Calu3 (cell line): ENCODE measurements at places on chromosomes 1 and 21. TPM values are rescaled to one million over a fixed set of nuclear protein-coding genes. Genes with fewer than 3 reads are reported as not detected.

WNT3A gene
- not detected in 2 replicates for total RNA-seq

RAVER2 gene
- total RNA-seq: 10.3 and 12.8 TPM in 2 replicates

TNFAIP8L2 gene
- not detected in 2 replicates for total RNA-seq

LEFTY1 gene
- 0.59 TPM in 1 of 2 replicates, not detected in the other for total RNA-seq

TSNAX gene
- total RNA-seq: 55.5 and 56.9 TPM in 2 replicates

C1orf116 gene
- 106 and 124 TPM in 2 replicates for total RNA-seq

S1PR1 gene
- total RNA-seq: not detected in 2 replicates

ERG gene
- not detected in 2 replicates for total RNA-seq

PLPP3 gene
- total RNA-seq: 17.4 and 18.9 TPM in 2 replicates

GRCh38 chr21:21230672-21231071 is 232.5 kb downstream of the NCAM2 start:
- no peak overlapping the region for H3K4me3 ChIP-seq
- no peaks in the 10 kb centered on the region for H3K36me3 ChIP-seq
- H3K27me3 ChIP-seq: no peaks in the 10 kb centered on the region
- no peak for DNase-seq

- H3K4me3 ChIP-seq: no peak overlapping the region
- no peak overlapping the region for H3K27ac ChIP-seq
- DNase-seq: no peak
- H3K4me1 ChIP-seq: peaks cover under 1% of the 10 kb centered on the region
- H3K36me3 ChIP-seq: no peaks in the 10 kb centered on the region
Measured at GRCh38 chr1:163836481-163836880, 514.7 kb downstream of the NUF2 start.

- no peak for DNase-seq
- H3K4me3 ChIP-seq: no peak overlapping the region
- no peaks in the 10 kb centered on the region for H3K4me1 ChIP-seq
- no peaks in the 10 kb centered on the region for H3K27me3 ChIP-seq
- H3K36me3 ChIP-seq: peaks cover 49% of the 10 kb centered on the region
Measured at GRCh38 chr1:198849093-198849492, 210.3 kb downstream of the PTPRC start.

DNA sequence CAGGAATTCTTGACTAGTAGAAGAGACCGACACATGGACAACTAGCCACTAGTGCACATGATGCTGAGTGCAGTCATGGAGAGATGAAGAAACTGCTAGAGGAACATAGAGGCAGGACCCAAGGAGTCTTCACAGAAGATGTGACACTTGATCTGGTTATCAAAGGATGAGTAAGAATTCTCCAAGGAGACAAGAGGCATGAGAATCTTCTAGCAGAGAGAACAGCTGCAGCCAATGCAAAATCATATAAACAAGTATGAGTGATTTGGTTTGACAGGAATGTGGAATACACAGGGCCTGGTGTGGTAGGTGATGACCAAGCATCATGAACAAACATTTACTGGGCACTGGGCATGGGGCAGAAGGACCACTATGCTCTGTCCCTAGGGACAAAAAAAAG is 140.9 kb upstream of the CTTNBP2NL start:
- H3K4me3 ChIP-seq: no peak overlapping the region
- DNase-seq: no peak
- H3K27me3 ChIP-seq: peaks cover 38% of the 10 kb centered on the region
- H3K27ac ChIP-seq: no peak overlapping the region

- H3K27ac ChIP-seq: no peak overlapping the region
- no peaks in the 10 kb centered on the region for H3K27me3 ChIP-seq
Measured at GRCh38 chr1:217331698-217332097, 299.2 kb downstream of the GPATCH2 start.

- H3K27ac ChIP-seq: peak overlapping the region; percentile 95
- no peak overlapping the region for H3K4me3 ChIP-seq
- H3K4me1 ChIP-seq: peaks cover 34% of the 10 kb centered on the region
Measured at GRCh38 chr1:151312411-151312810, 14.8 kb downstream of the PI4KB start.

GRCh38 chr1:198933515-198934222 is 294.8 kb downstream of the PTPRC start:
- H3K4me3 ChIP-seq: no peak overlapping the region
- H3K27me3 ChIP-seq: no peaks in the 10 kb centered on the region
- H3K27ac ChIP-seq: no peak overlapping the region
- peaks cover 15% of the 10 kb centered on the region for H3K4me1 ChIP-seq
- DNase-seq: no peak
- peaks cover 25% of the 10 kb centered on the region for H3K36me3 ChIP-seq

DNA sequence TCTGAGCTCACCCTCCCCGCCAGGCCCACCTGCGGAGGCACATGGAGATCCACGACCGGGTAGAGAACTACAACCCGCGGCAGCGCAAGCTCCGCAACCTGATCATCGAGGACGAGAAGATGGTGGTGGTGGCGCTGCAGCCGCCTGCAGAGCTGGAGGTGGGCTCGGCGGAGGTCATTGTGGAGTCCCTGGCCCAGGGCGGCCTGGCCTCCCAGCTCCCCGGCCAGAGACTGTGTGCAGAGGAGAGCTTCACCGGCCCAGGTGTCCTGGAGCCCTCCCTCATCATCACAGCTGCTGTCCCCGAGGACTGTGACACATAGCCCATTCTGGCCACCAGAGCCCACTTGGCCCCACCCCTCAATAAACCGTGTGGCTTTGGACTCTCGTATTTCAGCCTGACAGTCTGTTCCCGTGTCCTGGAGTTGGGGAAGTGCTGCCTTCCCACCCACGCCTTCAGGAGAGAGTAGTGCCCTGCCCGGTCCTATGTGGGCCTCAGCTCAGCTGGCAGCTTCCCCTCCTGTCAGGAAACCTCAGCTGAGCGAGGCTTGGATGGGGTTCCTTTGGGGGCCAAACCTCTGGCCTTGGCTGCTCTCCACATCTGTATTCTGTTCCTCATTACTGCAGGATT is 9.2 kb downstream of the ZBTB48 start:
- DNase-seq: no peak
- no peak overlapping the region for H3K4me3 ChIP-seq
- H3K27me3 ChIP-seq: no peaks in the 10 kb centered on the region
- no peaks in the 10 kb centered on the region for H3K4me1 ChIP-seq

GRCh38 chr1:201702936-201703335 is 126.0 kb upstream of the IPO9 start:
- H3K27me3 ChIP-seq: peaks cover 8% of the 10 kb centered on the region
- no peak overlapping the region for H3K27ac ChIP-seq
- no peaks in the 10 kb centered on the region for H3K36me3 ChIP-seq
- no peak overlapping the region for H3K4me3 ChIP-seq

DNA sequence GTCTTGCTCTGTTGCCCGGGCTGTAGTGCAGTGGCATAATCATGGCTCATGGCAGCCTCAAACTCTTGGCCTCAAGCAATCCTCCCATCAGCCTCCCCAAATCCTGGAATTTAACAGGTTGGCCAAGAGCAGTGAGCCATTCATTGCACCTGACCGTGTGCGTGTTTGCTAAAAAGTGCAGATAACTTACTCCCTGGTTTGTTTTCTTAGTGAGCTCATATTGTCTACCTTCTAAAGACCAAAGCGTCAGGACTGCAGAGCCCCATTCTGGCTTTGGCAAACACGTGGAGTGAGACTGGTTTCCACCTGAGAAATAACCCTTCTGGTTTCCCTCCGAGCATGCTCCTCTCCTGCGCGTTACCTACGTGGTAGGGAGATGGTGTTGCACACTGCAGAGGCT is 32.2 kb upstream of the CA6 start:
- no peak for DNase-seq
- no peak overlapping the region for H3K27ac ChIP-seq
- H3K4me3 ChIP-seq: no peak overlapping the region
- no peaks in the 10 kb centered on the region for H3K27me3 ChIP-seq
- no peaks in the 10 kb centered on the region for H3K36me3 ChIP-seq
- peaks cover 3% of the 10 kb centered on the region for H3K4me1 ChIP-seq

DNA sequence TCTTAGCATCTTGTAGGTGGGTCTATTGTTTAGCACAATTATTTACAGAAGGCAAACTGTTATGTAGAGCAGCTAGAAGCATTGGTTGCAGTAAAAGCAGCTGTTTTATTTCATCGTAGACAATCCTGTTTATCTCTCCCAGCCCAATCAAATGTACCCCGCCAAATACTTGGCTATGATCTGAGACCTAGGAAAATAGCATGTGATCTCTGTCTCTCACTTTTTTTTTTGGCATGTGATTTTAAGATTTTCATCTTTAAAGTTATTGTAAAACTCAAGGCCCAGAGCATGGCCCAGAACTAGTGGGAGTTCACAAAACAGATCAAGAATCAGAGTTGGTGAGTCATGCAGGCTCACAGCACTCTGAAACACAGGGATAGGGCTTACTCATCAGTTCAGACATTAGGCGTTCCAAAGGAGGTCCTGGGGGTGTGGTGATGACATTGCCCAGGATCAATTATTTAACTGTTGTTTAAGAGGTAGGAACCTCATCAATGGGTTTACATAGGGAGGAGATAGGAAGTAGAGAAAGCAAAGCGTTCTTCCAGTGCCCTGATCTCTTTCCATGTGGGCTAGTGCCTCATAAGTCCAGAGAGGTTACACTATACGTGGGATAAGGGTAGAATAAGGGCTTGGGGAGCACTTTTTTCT is 40.2 kb downstream of the TBX19 start:
- peak; percentile 51 for DNase-seq
- H3K27ac ChIP-seq: no peak overlapping the region
- no peak overlapping the region for H3K4me3 ChIP-seq
- H3K4me1 ChIP-seq: peaks cover 31% of the 10 kb centered on the region

DNA sequence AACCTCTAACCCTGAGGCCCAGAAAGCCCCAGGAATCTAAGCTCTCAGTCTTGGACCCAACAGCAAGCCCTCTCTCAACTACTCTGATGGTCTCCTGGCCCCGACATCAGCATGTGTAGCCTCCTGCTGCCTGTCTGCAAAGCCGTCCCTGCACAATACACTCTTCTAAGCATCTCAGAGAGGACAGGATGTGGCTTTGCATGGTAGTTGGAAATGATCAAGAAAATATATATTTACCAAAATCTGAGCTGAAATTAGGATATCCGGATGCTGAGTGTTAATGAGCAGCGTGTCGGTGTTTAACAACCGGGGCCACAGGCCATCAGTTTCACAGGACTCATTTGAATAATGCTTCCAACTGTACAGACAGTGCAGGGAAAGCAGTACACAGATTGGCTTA is 59.1 kb upstream of the SIM2 start:
- H3K27me3 ChIP-seq: no peaks in the 10 kb centered on the region
- peaks cover 6% of the 10 kb centered on the region for H3K36me3 ChIP-seq
- H3K4me1 ChIP-seq: peaks cover 23% of the 10 kb centered on the region
- no peak overlapping the region for H3K4me3 ChIP-seq
- DNase-seq: no peak

GRCh38 chr1:231930257-231930947 is 303.8 kb downstream of the DISC1 start:
- peaks cover 8% of the 10 kb centered on the region for H3K4me1 ChIP-seq
- H3K27me3 ChIP-seq: no peaks in the 10 kb centered on the region
- no peak overlapping the region for H3K27ac ChIP-seq
- no peaks in the 10 kb centered on the region for H3K36me3 ChIP-seq
- H3K4me3 ChIP-seq: no peak overlapping the region

DNA sequence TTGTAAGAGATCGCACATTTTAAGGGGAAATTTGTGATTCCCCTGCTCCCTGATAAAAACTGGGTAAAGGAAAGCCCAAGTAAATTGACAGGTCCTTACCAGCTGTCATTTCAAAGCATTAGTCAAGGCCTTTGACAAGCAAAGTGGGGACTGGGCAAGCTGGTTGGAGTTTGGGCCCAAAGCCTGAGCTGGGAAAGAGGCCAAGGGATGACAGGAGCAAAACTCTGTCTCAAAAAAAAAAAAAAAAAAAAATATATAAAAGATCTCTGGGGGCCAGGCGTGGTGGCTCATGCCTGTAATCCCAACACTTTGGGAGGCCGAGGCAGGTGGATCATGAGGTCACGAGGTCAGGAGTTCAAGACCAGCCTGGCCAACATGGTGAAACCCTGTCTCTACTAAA is 36.9 kb downstream of the SLC2A1 start:
- no peak overlapping the region for H3K4me3 ChIP-seq
- H3K4me1 ChIP-seq: peaks cover 29% of the 10 kb centered on the region
- DNase-seq: no peak
- no peaks in the 10 kb centered on the region for H3K27me3 ChIP-seq

- peaks cover 44% of the 10 kb centered on the region for H3K36me3 ChIP-seq
- no peaks in the 10 kb centered on the region for H3K27me3 ChIP-seq
- no peak overlapping the region for H3K27ac ChIP-seq
- H3K4me3 ChIP-seq: no peak overlapping the region
- H3K4me1 ChIP-seq: peaks cover 6% of the 10 kb centered on the region
- DNase-seq: no peak
Measured at GRCh38 chr1:228150461-228151179, 890 bp downstream of the GJC2 start.

GRCh38 chr1:228175316-228176023 is 9.9 kb downstream of the IBA57 start:
- H3K4me1 ChIP-seq: peaks cover 8% of the 10 kb centered on the region
- peaks cover 8% of the 10 kb centered on the region for H3K36me3 ChIP-seq
- no peak for DNase-seq
- no peak overlapping the region for H3K27ac ChIP-seq

DNA sequence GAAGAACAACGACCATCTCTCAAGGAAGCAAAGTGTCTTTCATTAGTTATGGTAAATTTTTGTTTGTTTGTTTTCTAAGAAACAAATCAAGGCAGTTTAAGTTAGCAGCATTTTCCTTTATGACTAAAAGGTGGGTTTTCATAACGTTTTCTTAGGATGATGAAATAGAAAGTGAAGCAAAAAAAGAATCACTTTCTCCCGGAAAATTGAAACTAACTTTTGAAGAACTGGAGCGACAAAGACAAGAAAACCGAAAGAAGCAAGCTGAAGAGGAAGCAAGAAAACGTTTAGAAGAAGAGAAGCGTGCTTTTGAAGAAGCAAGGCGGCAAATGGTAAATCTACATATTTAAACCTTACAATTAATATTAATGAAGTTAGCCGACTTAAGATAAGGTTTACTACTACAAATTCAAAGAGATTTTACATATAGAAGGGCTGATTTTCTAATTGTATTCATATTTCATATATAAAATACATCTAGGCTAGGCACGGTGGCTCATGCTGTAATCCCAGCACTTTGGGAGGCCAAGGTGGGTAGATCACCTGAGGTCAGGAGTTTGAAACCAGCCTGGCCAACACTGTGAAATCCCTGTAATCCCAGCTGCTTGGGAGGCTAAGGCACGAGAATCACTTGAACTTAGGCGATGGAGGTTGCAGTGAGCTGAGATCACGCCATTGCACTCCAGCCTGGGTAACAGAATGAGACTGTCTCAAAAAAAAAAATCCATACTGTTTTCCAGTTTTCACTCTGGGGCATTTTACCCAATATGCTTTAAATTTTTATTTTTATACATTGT is 38.3 kb downstream of the NEXN start:
- no peak for DNase-seq
- peaks cover 8% of the 10 kb centered on the region for H3K4me1 ChIP-seq
- no peaks in the 10 kb centered on the region for H3K27me3 ChIP-seq
- no peak overlapping the region for H3K4me3 ChIP-seq

DNA sequence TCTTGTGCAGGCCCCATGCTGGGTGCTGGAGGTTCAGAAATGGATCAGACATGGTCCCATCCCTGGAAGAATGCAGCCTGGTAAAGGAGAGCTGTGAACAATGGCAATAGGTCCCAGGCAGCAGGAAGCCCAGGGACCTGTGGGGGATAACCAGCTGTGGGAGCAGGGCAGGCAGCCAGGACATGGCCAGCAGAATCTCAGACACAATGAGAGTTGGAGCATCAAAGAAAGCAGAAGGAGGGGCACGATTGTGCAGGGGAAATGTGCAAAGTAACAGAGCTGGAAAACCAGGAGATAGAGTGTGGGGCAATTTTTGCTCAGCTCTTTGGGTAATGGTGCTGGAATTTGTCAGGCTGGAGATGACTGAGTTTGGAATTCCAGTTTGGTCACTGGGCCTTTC is 44.3 kb downstream of the C8B start:
- H3K36me3 ChIP-seq: no peaks in the 10 kb centered on the region
- H3K4me1 ChIP-seq: no peaks in the 10 kb centered on the region
- no peaks in the 10 kb centered on the region for H3K27me3 ChIP-seq
- DNase-seq: no peak
- H3K4me3 ChIP-seq: no peak overlapping the region
